ENCODE measurements at places on chromosomes 2 and 18.

GRCh38 chr2:209331291-209331844 lies 92.5 kb upstream of the MAP2 start:
- DNase-seq = peak; percentile 60

DNA sequence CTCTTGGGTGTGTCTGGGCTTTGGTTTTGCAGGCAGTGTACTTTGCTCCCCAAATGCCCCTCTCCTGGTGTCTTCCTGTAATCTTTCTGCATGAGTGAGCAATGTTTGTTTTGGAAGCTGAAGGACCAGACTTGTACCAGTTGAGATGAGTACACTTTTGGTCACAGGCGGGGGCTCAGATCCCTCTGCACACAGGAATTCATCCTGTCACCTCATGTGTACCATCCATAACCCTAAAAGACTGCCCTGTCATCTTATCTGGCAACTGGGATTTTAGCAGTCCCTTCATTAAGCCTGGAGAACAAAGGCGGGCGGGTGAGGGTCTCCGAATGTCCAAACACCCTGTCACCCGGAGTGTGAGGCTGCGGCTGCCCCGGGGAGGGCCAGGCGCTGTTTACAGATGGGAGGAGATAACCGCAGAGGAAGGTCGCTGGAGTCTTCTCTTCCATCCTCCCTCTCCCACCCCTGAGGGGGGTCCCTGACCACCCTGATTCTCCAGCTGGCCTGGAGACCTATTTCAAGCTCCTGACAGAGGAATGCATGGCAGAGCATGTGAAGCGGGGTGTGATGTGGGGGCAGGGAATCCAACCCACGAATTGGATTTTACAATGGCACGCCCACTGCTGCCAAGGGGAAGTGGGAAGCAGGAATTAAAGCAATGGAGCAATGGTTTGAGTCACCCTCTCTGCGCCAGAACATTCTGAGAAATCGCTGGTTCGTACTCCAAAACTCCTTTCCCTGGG lies 158.2 kb upstream of the MYCN start:
- no peak for DNase-seq

GRCh38 chr2:174023591-174024523 lies 58.7 kb upstream of the SP3 start:
- no peak for DNase-seq

GRCh38 chr2:211564441-211564840 lies 974.2 kb downstream of the ERBB4 start:
- no peak for DNase-seq

DNA sequence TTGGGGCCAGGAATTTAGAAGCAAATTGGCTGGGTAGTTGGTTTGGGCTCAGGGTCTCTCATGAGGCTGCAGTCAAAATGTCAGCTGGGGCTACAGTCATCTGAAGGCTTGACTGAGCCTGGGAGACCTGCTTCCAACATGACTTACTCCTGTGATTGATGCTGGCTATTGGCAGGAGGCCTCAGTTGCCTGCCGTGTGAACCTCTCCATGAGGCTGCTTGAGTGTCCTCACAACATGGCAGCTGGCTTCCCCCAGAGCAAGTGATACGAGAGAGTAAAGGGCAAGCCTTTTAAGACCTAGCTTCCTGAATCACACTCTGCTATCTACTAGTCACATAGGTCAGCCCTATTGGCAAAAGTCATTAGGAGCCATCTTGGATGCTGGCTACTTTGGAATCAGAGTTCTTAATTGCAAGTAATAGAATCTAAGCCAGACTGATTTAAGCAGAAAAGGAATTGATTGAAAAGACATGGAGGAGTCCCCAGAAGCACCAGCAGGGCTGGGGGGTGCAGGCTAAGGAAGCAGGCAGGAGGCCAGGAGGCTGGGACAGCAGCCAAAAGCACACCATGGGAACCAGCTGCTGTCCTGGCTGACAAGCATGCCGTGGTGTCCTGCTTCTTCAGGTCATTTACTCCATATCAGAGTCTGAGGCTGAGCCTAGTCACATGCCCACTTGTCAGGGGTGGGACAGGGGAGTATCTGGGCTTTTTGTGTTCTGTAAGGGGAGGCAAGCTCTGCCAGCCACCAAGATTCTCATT lies 7.8 kb upstream of the GIGYF2 start:
- DNase-seq = peak; percentile 72

DNA sequence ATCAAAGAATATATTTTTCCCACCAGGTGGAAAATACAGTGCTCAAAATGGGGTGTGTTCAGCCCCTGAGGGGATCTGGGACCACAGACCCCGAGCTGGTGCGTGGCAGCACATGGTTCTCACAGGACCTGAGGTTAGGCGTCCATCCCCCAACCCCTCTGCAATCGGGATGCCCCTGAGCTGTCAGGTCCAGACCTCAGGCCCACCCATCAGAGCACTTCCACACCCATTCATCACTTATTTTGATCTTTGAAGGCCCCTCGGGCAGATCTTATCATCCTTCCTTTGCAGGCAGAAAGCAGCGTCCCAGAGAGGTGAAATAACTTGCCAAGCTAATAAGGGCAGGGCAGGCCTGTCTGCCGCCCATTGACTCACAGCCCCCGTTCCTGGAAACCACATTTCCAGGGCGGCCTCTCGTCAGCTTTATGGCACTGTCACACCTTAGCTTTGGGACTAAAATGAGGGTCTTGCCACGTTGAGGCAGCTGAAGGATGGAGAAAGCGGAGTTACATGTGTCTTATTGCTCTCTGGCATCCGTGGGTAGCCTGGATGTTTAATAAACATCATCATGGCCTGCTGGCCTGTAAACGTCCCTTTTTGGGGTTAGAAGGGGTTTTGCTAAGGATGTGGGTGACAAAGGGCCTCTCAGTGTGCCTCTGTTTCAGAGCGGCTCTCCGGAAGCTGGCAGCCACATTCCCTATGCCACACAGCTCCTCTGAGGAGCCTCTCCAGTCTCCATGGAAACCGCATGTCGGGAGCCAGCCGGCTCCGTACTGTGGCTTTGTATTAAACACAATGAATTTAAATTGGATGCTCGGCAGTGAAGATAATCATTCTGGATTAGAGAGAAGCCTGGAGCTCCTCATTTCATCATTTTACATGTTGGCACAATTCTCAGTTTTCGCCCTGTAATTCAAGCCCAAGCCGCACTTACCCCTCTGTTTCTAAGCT lies 58.3 kb upstream of the MAPRE3 start:
- peak; percentile 86 for DNase-seq
